ENCODE measurements at places on chromosomes 1 and 21. TPM values are rescaled to one million over a fixed set of nuclear protein-coding genes. Genes with fewer than 3 reads are reported as not detected.

The CYP4Z1 gene
- not detected for total RNA-seq

The NR0B2 gene
- total RNA-seq, result 37.4 TPM

The CD5L gene
- not detected for total RNA-seq

The TFF3 gene
- total RNA-seq, result 84.4 TPM

The CFAP107 gene
- total RNA-seq, result not detected

The NTNG1 gene
- 3.9 TPM for total RNA-seq

The TAS1R1 gene
- total RNA-seq, result not detected

The SLC9A1 gene
- 9.7 TPM for total RNA-seq

The PADI2 gene
- total RNA-seq, result 11.7 TPM

The GNPAT gene
- 63.9 TPM for total RNA-seq

The PLEKHA6 gene
- total RNA-seq, result 31.5 TPM

The DISP3 gene
- 0.08 TPM for total RNA-seq

The CD164L2 gene
- not detected for total RNA-seq

The FAM151A gene
- 9.8 TPM for total RNA-seq

The LYPD8 gene
- not detected for total RNA-seq

The CD1E gene
- total RNA-seq, result not detected

The HES3 gene
- total RNA-seq, result not detected

The DBT gene
- total RNA-seq, result 11.8 TPM

The TMEM79 gene
- total RNA-seq, result 3.4 TPM

The LHX4 gene
- total RNA-seq, result not detected

The LINGO4 gene
- total RNA-seq, result not detected

The FAM72D gene
- 0.24 TPM for total RNA-seq

The LCE7A gene
- total RNA-seq, result not detected

The ITGB2 gene
- 1.6 TPM for total RNA-seq

The ILDR2 gene
- total RNA-seq, result 3.4 TPM

The CYP4A11 gene
- total RNA-seq, result 14.1 TPM

The WNT9A gene
- total RNA-seq, result 1.2 TPM

The DPT gene
- total RNA-seq, result 13.5 TPM

The KMO gene
- 1.4 TPM for total RNA-seq

The MCOLN3 gene
- total RNA-seq, result 16.4 TPM

The TMEM200B gene
- 8.2 TPM for total RNA-seq

The MYCBP gene
- total RNA-seq, result 20.5 TPM

The PRKAA2 gene
- 7.8 TPM for total RNA-seq

Measured in hepatocyte (in vitro differentiated cells).